ENCODE measurements at places on chromosomes 12 and 14.

DNA sequence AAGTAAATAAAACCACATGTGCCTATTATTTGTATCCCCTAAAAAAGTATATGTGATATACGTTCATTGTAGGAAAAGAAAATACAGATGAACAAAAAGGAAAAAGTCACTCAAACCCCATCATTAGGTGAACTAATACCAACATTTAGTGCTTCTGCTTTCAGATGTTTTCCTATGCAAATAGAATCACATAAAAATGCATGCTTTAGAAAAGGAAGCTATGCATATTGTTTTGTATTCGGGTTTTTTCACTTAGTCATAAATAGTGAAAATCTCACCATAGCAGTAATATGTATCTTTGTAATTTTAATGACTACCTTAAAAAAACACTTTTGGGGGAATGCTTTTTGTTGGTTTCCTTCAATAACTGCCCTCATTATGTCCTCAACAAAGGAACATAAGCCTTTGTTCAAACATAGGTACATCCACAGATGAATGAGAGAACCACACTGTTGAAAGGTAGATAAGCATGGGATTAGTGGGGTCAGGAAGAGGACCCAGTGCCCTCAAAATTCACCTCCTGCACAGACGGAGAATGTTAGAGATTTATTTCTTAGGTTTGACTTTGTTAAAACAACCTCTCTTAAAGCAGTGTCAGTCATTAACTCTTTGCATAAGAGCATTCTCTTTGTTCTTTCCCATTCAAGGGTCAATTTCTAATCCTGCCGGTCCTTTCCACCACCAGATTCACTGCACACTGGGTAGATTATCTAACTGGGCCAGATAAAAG, 6.5 kb downstream of the AMDHD1 start:
- DNase-seq, result no peak

DNA sequence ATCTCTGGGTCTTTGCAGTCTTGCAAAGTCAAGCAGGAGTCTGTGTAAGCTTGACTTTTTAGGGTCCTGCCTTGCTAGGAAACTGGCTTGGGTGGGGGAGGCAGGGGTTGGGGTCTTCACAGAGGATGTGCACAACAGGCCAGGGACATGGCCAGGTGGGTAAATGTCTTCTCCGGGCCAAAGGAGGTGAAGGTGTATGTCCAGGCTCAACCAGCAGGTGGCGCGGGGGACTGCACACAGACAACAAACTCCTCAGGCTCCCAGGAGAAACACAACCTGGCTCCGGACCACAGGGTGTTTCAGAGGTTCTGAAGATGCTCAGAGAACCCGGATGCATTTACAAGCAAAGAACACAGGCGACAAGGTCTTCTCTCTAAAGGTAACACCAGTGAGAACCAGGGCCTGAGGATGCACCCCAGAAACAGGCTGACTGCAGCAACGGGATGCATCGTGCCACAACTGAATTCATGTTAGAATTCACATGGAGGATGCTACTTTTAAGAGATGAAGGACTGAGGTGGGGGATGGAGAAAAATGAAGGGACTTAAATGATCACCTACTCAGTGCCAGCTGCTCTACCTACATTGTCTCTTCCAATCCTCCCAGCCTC, 56.0 kb downstream of the PLEKHG3 start:
- peak; percentile 20 for DNase-seq

DNA sequence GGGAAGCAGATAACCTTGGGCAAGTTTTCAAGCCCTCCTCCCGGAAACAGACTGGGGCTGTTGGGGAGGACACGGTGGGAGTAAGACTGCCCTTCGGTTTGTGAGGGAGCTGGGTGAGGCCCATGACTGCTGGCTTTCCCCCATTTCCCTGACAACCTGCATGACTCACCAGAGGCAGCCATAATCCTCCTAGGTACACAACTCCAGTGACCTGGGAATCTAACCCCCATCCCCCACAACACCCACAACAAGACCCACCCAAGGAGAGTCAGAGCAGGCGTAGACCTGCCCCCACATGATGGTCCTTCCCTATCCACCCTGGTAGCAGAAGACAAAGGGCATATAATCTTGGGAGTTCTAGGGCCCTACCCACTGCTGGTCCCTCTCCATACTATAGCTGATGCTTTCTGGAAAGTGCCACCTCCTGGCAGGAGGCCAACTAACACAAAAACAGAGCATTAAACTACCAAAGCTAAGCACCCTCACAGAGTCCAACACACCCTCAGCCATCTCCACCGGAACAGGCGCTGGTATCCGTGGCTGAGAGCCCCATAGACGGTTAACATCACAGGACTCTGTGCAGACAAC, 14.8 kb downstream of the DDX24 start:
- no peak for DNase-seq

- DNase-seq, result no peak
Measured at GRCh38 chr12:126617312-126617711, 1552.1 kb downstream of the AACS start.

DNA sequence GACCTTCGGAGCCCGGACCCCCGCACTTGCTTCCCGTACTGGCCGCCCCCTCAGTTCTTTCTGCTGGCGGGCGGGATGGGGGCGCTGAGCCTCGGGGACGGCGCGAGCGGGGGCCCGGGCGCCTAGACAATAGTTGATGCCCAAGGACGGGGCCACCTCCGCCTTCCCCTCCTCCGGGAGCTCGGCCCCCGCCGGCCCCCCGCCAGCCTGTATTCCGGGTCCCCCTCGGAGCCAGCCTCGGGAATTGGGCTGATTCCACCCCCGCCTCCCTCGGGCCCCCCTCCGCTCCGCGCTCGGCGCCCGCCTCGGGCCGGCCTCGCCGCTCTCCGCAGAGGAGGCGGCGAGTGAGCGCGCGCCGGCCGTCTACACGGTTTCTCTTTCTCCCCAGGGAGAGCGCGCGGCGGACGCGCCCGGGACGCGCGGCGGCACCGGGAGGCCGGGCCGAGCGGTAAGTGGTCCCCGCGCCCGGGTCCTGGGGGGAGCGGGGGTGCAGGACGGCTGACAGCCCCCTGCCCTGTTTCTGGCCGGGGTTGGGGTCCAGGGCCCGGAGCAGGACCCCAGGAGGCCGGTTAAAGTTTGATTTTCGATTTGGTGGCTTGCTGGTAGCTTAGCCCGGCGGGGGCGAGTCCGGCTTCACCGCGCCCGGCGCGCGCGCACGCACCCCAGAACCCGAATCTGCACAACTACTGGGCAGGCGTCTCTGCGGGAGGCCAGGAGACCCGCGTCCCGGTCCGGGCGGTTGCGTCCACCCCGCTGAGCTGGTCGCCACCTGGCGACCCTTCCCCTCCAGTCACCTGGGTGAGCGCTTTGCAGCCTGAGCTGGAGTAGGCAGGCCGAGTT, 413.7 kb downstream of the PCNX1 start:
- DNase-seq, result no peak

DNA sequence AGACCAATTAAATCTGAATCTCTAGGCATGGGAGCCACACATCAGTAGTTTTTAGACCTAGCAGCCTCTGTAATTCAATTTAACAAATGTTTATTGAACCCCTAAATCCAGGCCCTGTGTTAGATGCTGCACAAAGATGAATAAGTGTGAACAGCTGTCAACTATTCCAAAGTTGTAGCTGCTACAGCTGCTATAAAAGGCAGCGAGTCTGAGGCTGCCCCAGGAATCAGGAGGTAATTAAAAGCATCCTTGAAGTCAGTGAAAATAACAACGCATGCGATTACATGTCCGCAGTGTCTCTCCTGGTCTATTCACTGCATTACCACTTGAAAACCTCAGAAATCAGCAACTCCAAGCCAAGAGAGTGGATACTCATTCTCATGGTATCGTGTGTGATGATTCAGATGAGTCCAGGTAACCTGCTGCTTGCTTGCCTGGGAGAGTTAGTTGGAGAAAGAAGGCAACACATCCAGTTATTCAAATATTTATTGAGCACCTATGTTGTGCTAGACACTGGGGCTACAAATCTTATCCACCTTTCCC, 34.9 kb upstream of the DDHD1 start:
- DNase-seq, result no peak

- no peak for DNase-seq
Measured at GRCh38 chr14:93790966-93791365, 2.7 kb upstream of the PRIMA1 start.

DNA sequence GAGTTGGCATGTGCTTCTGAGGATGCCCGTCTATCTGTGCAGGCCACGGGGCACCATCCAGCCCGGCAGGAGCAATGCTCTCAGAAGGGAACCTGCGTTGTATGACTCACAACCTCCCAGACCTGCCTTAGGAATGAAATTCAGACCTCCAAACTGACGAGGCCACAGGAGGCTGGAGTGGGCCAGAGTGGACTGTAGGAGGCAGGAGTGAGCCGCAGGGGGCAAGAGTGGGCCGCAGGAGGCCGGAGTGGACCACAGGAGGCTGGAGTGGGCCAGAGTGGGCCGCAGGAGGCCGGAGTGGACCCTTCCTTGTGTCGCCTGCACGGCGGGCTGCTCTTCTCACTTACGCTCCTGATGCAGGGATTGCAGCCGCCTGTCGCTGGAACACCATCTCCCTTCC, 11.1 kb upstream of the FBRSL1 start:
- no peak for DNase-seq

GRCh38 chr12:122909442-122910288, 13.7 kb upstream of the VPS37B start:
- DNase-seq, result no peak

- no peak for DNase-seq
Measured at GRCh38 chr12:67517181-67517887, 131.2 kb upstream of the DYRK2 start.

DNA sequence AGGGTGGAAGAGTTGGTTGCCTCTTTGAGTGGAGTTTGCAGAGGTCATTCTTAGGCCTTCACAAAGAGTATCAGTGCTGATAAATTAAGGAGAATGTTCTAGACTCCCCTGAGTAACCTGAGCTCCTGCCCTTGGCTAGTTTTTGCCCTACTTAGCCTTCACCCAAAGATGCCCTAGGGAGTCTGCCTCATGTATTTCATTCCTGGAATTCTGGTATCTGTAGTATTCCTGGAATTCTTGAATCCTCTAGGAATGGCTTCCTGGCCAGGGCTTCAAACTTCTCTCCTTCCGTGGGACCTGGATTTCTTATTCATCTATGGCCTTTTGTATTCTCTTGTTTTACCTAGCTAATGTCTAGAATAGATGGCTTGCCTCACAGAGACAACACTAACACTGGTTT, 701.1 kb downstream of the NOVA1 start:
- no peak for DNase-seq

- DNase-seq, result no peak
Measured at GRCh38 chr12:24060089-24060488, 110.6 kb upstream of the SOX5 start.

DNA sequence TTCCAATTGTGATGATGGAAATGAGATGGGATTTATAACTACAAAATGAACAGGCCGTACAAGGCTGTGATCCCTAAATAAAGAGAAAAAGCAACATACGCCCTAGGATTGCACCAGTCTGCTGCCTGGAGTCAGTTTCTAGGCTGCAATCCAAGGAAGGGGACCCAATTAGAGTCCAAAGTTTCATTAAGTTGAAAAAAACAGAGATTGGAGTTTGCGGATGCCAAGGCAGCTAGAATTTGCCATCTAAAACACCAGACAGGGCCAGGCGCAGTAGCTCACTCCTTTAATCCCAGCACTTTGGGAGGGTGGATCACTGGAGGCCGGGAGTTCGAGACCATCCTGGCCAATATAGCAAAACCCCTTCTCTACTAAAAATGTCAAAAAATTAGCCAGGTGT, 661.0 kb downstream of the RPS29 start:
- DNase-seq, result no peak

GRCh38 chr12:56128670-56129205, 671 bp downstream of the ESYT1 start:
- no peak for DNase-seq

DNA sequence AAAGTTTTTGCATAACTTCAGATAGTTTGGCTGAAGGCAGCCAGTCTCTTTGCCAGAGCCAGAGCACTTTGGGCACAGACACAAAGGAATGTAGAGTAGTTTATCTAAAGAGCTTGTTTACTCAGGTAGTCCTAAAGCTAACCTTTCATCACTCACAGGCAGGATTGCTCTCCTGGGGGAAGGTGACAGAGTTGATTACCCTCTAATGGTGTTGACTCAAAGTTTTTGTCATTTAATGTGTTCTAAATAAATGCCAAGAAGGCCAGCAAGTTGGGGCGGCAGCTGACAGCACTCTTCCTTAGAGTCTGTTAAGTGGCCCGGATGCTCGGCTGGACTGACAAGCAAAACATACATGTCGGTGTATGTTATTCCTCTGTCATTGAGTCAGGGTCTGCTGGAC, 9.3 kb upstream of the TAS2R46 start:
- DNase-seq, result no peak

- DNase-seq, result no peak
Measured at GRCh38 chr12:76037130-76038103, 5.8 kb upstream of the PHLDA1 start.

DNA sequence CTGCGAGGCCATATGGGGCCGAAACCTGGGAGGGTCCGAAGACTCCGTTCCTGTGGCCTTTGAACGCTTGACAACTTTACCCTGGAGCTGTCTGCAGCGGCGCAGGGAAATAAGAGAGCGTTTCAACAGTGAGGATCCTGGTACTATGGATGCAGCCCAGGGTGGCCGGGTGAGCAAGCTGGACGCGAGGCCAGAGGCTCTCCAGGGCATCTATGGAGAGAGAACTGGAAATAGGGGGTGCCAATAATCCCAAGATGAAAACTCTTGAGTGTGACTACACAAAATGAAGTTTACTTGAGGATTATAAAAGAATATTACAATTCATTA, 1.1 kb upstream of the ABCC9 start:
- DNase-seq, result no peak

- DNase-seq, result no peak
Measured at GRCh38 chr12:116497051-116497591, 62.1 kb upstream of the MAP1LC3B2 start.

DNA sequence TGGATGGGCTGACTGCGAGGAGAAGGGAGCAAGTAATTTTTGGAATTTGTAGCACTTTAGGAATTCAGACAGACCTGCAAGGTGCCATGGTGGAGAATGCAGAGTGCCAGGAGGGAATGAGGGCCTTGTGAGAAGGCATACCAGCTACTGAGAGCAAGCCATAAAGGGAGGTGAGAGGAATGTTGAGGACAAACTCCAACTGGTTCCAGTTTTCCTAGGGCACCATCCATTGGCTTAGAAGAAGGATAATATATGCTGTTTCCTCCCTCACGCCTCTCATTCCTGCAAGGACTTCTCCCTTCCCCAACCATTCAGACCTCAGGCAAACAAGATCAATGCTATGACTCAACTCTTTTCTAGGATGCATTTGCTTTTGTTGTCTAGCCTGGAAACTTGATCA, 11.2 kb upstream of the DAAM1 start:
- no peak for DNase-seq

GRCh38 chr12:62468397-62468796, 1.8 kb downstream of the MON2 start:
- DNase-seq, result no peak
